ENCODE measurements at places on chromosomes 11 and 22.

GRCh38 chr11:17967661-17968060 is 45.2 kb downstream of the SERGEF start:
- DNase-seq = no peak

DNA sequence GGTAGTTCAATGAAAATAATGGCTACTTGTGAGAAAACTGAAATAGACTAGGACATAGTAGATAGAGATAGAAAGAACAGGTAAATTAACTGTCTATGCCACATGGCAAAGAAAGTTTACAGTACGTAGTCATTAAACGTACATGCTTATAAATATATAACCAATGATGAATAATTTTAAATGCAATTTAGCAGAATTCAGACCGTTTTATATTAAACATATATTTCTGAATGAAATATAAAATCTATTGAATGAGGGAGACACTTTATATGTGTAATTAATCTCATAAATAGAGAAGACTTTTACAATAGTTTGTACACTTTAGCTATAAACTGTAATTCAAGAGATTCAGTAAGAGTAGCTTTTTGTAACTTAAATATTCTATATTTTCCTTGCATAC is 124.4 kb upstream of the VPREB1 start:
- no peak for DNase-seq

DNA sequence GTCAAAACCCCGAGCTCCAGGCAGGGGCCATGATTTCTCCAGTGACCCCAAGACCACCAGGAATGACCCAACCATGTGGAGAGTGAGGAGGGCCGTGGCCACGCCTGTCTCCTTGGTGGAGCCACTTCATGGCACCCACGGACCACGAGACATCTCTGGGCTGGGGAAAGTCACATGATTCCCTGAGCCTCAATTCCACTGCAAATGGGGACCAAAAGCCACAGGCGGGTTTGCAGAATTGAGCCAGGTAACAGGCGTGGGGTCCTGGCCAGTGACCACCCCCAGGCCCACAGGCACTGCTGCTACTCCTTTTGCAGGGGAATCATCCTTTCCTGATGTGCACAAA is 178.9 kb downstream of the CTTN start:
- DNase-seq = no peak

DNA sequence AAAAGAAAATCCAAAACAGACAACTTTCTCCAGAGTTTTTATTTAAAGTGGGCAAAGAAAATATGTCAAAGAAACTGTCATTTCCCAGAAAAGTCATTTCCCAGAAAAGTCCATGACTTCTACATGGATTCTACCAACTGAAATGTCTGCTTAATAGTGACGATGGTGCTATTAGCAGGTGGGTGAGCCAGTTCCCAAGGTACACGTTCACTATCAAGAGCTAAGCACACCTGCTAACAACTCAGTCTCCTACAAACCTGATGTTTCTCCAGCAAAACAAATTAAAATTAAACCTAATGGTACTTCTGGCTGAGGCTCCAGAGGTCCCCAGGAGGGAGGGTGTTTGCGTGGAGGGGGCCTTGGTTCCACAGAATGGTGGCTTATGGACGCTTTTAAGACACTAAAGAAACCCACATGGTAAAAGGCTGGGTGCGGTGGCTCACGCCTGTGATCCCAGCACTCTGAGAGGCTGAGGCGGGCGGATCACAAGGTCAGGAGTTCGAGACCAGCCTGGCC is 26.8 kb downstream of the POU2AF1 start:
- DNase-seq = no peak

DNA sequence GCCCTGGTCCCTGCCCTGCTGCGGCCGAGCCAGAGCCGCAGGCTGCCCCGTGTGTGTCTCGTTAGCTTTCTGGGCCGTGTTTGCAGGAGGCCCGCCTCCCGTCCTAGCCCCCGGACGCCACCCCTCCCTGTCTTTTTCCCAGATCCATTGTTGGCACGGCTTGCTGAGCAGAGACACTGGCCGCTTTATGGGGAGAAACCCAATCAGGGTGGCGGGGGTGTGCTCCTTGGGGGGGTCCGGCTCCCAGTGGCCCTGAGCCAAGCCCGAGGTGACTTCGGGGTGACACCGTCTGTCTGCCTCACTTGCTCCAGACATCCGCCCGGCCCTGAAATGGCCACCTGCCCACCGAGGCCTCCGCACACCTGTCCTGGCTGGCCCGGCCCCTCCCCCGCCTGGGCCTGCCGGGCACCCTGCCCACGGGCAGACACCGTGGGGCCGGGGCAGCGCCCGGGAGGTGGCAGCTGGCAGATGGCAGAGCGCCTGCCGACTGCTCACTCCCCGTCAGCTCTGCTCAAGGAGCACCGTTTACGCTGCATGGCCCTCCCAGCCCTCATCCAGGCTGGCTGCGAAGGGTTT is 43.1 kb upstream of the PPARA start:
- DNase-seq = no peak

Data from NCI-H1417 treated with DMSO at 0.1 percent for 48 hours (cell line).